ENCODE measurements at places on chromosomes 5 and 9.
A peak's percentile ranks its signal among the peaks of the same experiment; 100 is the strongest.

- DNase-seq, result peak; percentile 48
Observed at GRCh38 chr5:172282272-172283019, 1.1 kb downstream of the UBTD2 start.

- DNase-seq, result no peak
Observed at GRCh38 chr9:97864396-97864795, 11.4 kb downstream of the FOXE1 start.

DNA sequence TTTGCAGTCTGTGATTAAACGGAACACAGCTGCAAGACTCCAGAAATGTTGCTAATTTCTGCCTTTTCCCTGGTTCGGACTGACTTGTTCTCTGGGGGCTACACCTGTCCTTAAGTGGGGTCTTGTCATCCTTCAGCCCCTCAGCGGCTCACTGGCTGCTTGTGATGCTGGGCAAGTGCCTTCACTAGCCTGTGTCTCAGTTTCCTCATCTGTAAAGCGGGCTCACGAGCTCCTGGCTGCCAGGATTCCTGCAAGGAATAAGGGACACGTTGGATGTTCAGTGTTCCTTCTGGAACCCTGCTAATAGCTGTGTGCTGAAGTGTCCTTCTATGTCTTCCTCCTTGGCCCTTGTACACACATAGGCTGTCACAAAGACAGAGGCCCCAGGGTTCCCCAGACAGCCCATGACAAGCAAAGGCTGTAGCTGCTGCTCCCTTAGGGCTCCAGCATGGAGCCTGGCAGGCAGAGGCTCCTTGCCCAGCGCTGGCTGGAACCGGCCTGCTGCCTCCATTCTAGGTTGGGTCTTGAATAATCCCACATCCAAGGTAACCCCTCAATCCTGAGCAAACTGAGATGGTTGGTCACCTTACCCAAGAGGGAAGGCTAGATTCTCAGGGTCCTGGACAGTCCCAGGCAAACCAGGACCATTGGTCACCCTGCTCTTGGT is 116.1 kb downstream of the GAPVD1 start:
- DNase-seq, result no peak

DNA sequence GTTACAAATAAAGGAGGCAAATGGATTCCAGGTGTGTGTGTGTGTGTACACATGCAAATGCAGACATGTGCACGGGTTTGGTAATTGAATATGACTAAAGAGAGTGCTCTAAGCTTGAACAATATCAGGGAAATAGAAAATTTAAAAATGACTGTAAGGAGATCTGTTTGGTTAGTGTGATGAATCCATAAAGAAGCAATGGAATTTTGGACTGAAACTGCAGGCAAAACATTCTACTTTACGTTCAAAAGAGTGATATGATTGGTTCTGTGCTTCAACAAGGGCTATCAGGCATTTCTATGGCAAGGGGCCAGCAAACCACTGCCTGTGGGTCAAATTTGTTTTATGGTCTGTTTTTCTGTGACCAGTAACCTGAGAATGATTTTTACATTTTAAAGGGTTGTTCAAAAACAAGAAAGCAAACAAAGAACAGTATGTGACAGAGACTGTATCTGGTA is 332.8 kb upstream of the KLF9 start:
- peak; percentile 33 for DNase-seq

GRCh38 chr9:7196467-7196866 is 438.7 kb downstream of the KDM4C start:
- no peak for DNase-seq

GRCh38 chr5:147472664-147473475 is 37.0 kb downstream of the DPYSL3 start:
- DNase-seq, result no peak

DNA sequence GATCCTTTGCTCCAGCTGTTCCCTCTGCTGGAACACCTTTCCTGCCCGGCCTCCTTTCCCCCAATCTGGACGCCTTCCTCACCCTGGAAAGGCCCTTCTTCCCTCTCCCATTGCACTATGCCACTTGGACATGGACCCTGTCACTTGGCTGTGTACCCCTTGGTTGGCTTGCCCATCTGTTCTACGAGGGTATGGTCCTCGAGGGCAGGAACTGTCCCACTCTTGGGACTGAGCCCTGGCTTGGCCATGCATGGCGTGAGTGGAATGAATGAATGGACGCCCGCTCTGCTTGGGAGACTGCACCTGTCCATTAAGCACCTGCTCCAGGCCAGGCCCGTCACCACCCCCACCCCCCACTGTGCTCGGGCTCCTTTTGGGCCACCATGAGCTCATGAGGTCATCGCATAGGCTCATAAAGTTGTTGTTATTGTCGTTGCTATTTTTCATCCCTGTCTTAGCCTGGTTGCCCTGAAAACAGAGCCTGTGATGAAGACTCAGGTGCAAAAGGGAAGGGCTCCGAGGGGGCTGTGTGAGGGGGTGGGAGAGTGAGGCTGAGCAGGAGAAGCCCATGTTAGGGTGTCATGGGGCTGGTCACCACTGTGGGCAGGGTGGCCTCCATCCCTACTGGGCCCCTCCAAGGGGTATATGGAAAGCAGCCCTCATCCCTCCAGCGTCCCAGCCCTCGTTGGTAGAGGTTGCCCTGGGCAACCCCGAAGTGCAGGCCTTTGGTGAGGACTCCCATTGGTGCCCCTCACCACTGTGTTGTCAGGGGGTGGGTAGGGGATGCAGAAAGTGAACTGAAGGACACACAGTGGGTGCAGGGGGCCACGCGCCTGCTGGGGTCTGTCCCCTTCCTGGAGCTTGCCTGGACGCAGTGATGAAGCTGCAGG is 57.2 kb upstream of the IER5L start:
- DNase-seq, result no peak

- DNase-seq, result no peak
Observed at GRCh38 chr9:135796784-135797485, 95.0 kb downstream of the KCNT1 start.

DNA sequence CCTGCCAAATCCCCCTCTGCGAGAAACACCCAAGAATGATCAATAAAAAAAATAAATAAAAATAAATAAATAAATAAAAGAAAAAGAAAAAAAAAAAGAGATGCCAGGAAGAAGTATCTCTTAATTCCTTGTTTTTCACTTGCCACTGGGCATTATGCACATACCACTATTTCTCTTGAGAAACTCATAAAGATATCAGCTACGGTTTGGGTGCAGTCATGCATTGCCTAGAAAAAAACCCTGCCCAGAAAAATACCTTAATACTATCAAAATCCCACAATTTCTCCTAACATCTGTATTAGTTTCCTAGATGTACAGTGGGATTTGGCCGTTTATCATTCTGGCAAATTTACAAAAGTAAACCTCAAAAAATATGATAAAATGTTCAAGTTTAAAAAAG is 22.5 kb downstream of the DTWD2 start:
- DNase-seq, result no peak

- DNase-seq, result peak; percentile 94
Observed at GRCh38 chr9:16670791-16671190, 199.7 kb downstream of the BNC2 start.

- DNase-seq, result no peak
Observed at GRCh38 chr5:77305956-77306355, 95.5 kb downstream of the PDE8B start.

- DNase-seq, result no peak
Observed at GRCh38 chr5:54741711-54742110, 224.2 kb downstream of the SNX18 start.

DNA sequence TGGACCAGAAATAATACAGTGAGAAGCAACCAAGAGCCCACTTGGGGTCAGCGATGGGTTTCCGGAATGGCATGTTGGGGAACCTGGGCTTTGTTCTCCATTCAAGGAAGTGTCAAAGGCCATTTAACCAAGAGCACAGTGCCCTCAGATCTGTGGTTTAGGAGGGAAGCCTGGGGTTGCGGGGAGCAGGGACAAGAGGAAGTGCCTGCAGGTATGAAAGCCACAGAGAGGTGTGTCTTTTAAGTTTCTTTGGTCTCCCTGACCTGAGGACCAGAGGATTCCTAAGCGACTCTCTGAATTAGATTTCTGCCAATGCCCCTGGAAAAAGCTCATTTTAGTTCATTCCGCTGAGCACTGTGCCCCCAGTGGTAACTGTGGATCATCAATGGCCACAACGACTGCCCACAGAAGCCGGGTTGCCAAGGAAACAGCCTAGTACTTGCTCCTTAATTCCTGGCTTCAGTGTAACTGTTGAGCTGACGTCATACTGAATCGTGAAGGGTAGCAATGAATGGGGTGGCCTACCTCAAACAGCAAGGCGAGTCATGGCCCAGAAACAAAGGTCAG is 107.3 kb upstream of the SPIN1 start:
- no peak for DNase-seq

DNA sequence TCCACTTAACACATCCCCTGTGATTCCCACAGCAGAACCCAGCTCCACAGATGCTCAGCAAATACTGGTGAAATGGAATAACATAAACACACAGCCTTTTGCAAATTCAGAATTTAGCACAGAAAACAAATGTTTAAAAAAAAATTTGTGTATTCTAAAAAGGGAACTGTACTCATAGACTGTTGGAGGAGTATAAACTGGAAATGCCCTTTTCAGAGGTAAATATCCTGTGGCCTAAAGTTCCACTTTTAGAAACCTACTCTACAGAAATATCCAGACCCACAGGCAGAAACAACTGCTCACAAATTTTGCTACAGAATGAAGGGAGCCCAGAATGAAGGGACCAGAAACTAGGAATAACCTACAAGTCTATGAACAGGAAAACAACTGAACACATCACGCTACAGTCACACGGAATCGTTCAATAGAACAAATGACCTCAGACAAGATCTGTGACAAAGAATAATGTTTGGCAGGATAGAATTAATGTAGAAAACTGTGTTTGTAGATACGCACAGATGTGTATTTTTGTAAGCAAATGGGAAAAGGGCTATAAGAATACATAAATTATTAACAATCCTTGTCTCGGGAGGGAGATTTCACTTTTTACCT is 78.5 kb downstream of the SHB start:
- no peak for DNase-seq

All from renal cortical epithelial cell (primary cell).